SHP77 (cell line): ENCODE measurements at places on chromosomes 6 and 20.

GRCh38 chr6:158002249-158002950 lies 20.7 kb downstream of the SYNJ2 start:
- DNase-seq: no peak

DNA sequence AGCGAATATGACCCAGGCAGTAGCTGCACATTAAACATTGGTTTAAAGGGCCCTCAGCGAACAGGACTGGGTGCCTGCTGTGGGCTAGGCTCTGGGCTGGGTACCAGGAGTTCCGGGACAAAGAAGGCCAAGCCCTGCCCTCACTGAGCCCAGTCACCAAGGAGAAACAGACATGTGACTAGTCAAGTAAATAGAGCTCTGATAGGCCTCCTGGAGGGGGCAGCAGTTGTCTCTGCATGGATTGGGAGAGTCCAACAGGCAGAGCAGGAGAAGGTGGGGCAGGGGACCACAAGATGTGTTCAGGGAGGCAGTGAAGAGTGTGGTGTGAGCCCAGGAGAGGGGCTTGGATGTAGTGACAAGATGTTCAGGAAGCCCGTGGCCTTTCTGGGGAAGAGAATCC lies 3.1 kb downstream of the HM13 start:
- DNase-seq: peak; percentile 77

DNA sequence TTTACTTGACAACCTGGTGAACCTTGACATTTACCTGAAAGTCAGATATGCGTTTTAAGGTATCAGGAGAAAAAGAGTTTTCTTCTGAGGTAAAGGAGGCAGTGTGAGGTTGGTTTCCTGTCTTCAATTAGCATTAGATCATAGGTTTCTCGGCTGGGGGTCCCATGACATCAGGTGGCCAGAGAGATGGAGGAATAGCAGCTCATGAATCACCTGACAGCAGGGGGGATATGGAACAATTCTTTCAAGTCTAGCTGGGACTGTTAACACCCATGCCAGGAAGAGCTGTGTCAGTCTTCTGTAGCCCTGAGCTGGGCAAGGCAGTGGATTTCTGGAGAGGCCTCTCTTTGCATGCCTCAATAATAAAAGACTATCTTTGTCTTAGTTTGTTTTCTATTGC lies 108.0 kb upstream of the TMEM170B start:
- no peak for DNase-seq

- no peak for DNase-seq
Observed at GRCh38 chr20:9417665-9418064, 96.7 kb upstream of the LAMP5 start.

- DNase-seq: no peak
Observed at GRCh38 chr6:71294121-71294523, 5.5 kb downstream of the OGFRL1 start.

GRCh38 chr6:41699063-41699462 lies 36.3 kb downstream of the TFEB start:
- DNase-seq: no peak

DNA sequence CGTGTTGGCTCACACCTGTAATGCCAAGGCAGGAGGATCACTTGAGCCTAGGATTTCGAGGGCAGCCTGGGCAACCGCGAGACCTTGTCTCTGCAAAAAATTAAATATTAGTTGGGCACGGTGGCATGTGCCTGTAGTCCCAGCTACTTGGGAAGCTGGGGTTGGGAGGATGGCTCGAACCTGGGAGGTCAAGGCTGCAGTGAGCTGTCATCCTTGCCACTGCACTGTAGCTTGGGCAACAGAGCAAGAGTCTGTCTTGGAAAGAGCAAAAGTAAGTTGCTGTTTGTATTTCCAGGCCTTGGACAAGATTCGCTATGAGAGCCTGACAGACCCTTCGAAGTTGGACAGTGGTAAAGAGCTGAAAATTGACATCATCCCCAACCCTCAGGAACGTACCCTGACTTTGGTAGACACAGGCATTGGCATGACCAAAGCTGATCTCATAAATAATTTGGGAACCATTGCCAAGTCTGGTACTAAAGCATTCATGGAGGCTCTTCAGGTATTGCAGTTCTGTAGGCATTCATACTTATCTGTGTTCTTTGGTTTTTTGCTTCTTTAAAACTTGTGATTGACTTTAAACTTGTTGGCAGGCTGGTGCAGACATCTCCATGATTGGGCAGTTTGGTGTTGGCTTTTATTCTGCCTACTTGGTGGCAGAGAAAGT lies 2.3 kb downstream of the HSP90AB1 start:
- DNase-seq: no peak

- no peak for DNase-seq
Observed at GRCh38 chr20:4684837-4685413, 36.8 kb upstream of the PRND start.

- no peak for DNase-seq
Observed at GRCh38 chr6:27679964-27680694, 207.2 kb upstream of the ZNF184 start.

GRCh38 chr20:35598899-35599775 lies 16.5 kb upstream of the SPAG4 start:
- no peak for DNase-seq

DNA sequence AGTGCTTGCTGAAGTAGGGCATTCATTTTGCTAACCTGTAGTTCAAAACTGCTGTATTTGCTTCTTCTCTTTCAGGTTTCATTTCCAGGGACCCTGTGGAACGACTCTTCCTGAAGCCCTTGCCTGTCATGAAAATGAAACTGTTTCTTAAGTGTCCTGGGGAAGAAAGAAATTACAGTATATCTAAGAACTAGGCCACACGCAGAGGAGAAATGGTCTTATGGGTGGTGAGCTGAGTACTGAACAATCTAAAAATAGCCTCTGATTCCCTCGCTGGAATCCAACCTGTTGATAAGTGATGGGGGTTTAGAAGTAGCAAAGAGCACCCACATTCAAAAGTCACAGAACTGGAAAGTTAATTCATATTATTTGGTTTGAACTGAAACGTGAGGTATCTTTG lies 3.4 kb upstream of the NOL7 start:
- no peak for DNase-seq

DNA sequence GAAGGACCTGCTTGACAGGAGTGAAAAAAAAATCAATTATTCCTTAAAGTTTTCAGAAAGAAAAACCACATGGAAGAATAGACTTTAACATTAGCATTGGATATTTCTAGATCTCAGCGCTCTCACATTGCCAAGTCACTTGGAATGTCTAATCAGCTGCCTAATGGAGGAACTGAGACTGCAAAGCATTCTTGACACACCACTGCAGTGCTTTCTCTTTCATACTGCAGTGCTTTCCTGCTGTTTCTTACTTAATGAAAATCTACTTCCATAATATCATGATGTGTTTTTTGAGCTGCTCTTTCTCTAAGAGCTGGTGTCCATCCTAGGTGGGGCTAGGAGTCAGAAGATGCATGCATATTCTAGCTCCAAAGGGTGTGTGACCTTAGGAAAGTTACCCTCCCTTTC lies 20.4 kb upstream of the MCM3 start:
- no peak for DNase-seq

DNA sequence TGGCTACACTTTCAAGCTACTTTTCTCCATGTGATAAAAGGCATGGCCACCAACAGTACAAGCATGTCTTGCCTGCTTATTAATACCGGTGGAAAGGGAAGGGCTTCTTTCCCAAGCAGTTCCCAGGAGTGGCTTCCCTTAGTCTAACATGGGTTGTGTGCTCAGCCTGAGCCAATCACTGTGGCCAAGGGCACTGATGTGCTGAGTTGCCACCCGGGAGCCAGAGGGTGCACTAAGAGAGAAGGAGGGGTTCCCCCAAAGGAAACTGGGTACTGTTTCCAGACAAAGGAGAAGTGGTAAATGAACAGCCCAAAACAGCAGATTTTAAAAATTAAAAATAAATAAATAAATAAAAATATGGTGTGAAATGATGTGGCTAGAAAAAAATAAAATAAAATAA lies 68.5 kb downstream of the BANF2 start:
- DNase-seq: no peak

DNA sequence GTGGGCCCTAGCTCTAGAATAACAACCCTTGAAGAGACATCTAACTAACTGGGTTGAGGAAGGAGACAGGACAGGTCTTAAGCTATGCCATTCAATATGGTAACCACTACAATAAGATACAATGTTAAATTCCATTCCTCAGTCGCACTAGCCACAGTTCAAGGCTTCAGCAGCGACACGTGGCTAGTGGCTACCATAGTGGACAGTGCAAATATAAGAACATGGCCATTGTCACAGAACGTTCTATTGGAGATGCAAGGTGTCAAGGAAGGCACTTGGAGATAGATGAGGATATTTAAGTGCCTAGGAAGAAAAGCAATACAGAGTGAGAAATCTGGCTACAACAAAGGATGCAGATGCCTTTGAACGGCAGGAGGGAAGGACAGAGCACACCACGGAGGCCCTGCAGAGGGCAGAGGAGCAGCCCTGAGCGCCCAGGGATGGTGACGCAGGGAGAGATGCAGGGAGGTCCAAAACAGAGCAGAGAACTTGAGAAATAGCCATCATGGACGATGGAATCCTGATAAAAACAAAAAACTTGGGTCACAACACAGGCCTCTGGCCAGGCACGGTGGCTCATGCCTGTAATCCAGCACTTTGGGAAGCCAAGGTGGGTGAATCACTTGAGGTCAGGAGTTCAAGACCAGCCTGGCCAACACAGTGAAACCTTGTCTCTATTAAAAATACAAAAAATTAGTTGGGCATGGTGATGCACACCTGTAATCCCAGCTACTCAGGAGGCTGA lies 140.7 kb downstream of the ZMYND8 start:
- no peak for DNase-seq

DNA sequence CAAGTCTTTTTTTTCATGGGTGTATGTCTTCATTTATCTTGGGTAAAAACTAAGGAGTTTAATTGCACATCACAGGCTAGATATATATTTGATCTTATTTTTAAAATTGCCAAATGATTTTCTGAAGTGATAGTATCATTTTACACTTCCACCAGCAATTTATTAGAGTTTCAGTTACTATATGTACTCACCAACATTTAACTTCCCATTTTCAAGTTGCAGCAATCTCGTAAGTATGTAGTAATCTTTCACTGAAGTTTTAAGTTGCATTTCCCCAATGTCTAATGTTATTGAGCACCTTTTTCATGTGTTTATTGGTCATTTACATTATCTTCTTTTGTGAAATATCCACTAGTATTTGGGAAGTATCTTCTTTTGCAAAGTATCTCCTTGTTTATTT lies 277.4 kb upstream of the CNR1 start:
- no peak for DNase-seq

GRCh38 chr20:16530201-16530681 lies 43.0 kb downstream of the KIF16B start:
- DNase-seq: peak; percentile 41

- DNase-seq: no peak
Observed at GRCh38 chr20:59650418-59650817, 46.1 kb downstream of the PHACTR3 start.

GRCh38 chr6:14734416-14735340 lies 511.2 kb upstream of the JARID2 start:
- no peak for DNase-seq

DNA sequence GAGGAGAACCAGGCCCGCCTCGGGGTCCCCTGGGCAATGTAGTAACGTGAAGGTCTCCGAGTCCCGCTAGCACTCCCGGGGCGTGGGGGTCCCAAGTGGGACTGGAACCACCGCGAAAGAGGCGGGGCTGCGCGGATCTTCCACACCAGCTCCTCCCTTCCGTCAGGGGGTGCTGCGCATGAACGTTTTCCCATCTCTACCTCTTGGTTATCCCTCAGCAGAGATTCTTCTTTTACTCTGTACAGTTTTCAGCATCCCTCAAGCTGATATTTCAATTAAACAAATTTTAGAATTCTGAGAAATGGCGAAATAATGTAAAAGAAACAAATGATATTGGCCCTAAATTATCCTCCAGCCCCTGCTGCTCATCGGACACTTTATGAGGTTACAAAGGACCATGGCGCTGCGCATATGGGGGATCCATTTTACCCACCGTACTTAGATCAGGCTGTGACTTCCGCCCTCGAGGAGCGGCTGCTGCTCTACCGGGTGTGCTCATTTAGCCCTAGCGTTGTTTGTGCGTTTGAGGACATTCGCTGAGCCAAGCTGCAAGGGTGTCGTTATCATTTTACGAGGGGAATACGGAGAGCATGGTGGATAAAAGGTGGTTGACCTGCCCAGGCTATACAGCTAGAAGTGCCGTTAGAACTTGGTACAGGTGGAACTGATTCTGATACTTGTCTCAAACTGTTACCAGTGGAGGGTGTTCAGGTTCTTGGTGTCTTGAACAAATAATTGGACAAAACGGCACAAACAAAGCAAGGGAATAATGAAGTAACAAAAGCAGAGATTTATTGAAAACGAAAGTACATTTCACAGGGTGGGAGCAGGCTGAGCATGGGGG lies 75.2 kb upstream of the CHD6 start:
- peak; percentile 91 for DNase-seq

DNA sequence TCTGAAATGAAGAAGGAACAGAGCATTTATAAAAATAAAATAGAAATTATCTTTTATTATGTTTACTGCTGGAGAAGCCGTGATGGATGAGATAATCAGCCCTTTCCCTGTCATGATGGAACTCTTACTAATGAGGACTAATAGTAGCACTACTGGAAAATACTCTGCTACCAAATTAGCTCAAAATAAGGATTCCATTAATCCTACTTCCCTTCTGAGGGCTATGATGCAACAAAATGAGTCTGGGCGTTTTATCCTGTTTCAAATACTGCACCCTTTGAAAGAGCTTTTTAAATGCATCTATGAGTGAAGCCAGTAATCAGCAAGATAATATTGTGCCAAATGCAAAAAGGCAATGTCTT lies 59.3 kb upstream of the CARMIL1 start:
- no peak for DNase-seq

GRCh38 chr6:168097621-168098430 lies 18.8 kb upstream of the FRMD1 start:
- no peak for DNase-seq

DNA sequence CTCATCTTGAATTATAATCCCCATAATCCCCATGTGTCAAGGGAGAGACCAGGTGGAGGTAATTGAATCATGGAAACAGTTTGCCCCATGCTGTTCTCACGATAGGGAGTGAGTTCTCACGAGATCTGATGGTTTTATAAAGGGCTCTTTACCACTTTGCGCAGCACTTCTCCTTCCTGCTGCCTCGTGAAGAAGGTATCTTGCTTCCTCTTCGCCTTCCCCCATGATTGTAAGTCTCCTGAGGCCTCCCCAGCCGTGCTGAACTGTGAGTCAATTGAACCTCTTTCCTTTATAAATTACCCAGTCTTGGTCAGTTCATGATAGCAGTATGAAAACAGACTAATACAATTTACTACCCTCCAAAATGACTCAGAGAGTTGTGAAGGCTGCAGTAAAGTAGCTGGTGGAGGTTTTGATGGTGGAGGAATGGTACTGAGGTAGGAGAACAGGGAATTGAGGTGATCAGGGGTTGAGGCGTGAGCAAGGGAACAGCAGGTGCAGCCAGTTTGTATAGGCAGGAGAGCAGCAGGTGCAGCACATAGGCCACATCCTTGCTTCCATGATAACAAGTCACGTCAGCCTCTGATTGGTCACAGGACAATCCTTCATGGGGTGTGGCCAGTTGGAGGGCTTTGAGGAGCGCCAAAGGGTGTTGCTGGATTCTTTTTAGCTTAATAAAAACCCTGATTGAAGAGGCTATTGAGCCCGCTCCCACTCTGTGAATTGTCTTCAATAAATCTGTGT lies 150.0 kb downstream of the CDC5L start:
- DNase-seq: peak; percentile 43
